ENCODE measurements at places on chromosomes 4 and X. TPM values are rescaled to one million over a fixed set of nuclear protein-coding genes. Genes with fewer than 3 reads are reported as not detected.

The ZFP42 gene
- not detected for polyA plus RNA-seq

The AADAT gene
- 0.80 TPM for polyA plus RNA-seq

The TKTL2 gene
- not detected for polyA plus RNA-seq

The SSX4B gene
- not detected for polyA plus RNA-seq

The BMP3 gene
- not detected for polyA plus RNA-seq
